Inflammatory macrophage treated with lipopolysaccharide for 1 hour (primary cell): ENCODE measurements at places on chromosomes 5 and 9.

DNA sequence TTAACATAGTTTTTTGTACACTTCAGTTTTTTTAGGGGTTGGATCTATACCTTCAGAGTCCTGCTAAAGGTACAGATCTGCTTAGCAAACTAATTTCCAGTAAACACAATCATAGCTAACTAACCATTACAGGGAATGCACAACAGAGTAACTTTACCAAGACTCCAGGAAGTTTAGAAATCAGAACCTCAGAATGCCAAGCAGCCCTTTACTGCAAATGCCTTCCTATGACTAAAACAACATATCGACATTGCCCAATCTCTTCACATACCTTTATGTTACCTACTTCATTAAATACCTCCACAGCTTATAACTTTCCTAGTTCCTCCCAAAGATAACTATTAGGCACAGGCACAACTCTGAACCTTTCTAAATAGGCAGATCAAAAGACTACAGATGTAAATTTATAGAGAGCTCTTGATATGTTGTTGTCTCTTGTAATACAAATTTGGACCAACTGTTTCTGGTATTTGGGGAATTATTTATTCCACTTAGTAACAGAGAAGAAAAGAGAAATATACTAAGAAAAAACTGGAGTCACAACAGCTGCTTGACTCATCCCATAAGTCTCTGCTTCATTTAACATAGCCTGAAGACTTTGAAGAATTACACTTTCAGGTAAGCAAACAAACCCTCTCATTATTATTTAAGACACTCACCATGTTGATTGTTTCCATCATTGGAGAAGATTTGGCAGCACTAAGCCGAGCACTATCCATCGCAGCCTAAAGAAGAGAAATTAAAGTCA lies 46.0 kb upstream of the OR2K2 start:
- DNase-seq, result no peak

DNA sequence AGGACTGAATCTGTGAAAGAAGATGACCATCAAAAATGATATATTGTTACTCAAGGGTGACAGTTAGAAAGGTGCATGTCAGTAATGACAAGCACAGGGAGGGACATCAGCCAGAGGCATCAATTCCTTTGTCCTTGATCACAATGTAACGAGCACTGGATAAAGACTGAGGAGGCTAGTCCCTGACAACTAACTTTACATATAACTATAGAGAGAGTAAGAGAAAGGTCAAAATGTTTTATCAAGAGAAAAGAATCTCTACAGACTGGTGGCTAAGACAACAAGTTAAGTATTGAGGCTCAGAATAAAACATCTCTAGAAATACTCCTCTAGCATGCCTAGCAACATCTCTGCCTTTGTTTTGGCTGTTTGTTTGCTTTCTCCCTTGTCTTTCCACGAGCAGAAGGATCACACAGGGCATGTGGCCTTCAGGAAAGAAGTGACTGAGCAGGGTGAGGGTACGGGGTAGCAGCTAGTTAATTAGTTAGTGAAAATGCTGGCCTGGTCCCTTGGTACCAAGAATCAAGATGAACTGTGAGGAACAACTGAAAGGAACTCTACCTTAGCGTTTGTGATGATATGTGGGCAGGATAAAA lies 724.1 kb upstream of the MEF2C start:
- no peak for DNase-seq

GRCh38 chr5:17249029-17249634 lies 31.7 kb downstream of the BASP1 start:
- DNase-seq, result peak; percentile 80

DNA sequence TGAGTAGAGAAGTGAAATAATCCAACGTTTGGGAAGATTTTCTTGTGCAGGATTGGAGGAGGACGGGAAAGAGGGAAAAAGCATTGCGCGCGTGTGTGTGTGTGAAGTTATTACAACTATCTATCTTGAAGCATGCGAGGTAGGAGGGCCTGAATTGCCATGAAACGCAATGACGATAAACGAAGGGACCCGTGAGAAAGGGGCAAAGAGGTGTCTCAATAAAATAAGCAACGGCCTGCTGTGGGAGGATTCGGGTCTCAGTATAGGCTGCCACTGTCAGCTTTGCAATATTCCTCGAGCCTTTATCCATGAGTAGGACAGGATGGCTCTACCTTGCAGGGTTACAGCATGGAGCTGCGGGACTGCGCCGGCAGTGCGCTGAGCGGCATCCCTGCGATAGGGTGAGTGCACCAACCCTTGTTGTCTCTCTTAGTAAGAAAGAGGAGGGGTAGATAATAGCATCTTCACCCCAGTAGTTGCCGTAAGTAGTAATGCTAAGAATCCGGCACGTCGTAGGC lies 631 bp upstream of the RCL1 start:
- no peak for DNase-seq

DNA sequence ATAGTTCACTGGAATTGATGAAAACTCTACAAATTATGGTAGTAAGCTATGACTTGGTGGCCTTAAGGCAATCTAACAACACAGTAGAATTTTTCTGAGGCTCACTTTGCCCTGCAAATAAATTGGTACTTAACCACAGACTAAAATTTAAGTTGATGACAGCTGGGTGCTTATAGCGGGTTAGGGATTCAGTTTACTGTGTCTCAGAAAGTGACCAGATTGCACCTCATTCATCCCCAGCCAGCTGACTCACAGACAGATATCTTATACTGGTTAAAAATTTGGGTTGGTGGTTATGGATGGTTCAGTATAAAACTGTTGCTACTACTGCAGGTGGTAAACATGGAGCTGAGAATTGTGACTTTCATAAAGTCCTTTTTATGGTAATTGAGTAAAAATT lies 2.8 kb downstream of the CKS2 start:
- DNase-seq, result no peak

GRCh38 chr9:136151214-136151804 lies 32.6 kb upstream of the TMEM250 start:
- no peak for DNase-seq

DNA sequence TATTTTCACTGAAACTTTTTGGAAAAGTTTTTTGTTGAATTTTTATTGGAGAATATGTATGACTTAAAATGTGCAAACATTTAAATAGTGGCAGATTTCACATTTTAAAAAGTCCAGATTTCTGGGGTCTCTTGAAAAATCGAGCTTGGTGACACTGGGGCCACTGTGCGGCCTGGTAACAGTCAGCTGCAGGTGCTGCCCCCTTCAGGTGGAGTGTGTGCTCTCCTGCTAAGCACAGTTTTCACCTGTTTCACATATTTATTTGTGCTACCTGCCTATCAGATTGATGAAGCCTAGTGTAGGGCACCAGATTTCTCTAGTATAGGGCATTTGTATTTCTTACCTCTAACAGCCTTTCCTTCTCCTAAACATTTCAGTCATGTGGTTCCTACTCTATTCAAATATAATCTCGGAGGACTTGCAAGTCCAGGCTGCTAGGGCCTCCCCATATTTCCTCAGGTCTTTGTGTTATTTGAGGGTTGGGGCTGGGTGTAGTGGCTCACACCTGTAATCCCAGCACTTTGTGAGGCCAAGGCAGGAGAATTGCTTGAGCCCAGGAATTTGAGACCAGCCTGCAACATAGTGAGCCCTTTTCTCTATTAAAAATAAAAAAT lies 95.8 kb upstream of the KLF9 start:
- no peak for DNase-seq

DNA sequence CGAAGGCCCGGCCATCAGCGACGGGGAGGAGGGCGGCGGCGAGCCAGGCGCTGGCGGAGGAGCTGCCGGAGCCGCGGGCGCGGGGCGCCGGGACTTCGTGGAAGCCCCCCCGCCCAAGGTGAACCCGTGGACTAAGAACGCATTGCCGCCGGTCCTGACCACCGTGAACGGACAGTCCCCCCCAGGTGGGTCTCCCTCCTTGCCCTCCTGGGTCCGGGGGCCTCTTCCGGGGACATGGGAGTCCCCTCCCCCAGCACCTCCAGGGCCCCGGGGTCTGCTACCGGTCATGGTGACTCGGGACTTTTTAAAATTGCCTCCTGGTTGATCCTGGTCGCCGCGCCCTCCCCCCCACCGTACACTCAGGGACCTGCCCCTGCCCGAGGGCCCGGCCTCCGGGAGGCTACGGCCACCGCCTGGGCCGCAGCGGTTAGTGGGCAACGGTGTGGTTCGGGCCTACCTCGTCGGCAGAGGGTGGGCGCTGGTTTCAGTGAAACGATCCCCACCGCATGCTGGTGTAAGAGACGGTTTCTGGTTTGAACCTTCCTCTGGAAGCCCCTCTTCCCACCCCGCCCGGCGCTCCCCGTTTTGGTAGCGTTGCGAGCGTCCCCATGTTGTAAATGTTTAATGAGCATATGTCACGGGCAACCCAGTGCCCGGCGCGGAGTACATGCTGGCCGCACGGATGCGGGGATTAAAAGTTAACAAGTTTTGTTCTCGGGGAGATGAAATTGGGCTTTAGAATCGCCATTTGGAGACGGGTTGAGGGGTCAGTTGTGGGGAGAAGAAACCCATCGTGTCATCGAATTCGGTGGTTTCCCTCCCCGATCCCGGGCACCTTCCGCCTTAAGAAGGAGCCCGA lies 1.1 kb downstream of the LARP1 start:
- DNase-seq, result no peak

GRCh38 chr9:138060881-138061280 lies 183.3 kb downstream of the CACNA1B start:
- DNase-seq, result no peak

DNA sequence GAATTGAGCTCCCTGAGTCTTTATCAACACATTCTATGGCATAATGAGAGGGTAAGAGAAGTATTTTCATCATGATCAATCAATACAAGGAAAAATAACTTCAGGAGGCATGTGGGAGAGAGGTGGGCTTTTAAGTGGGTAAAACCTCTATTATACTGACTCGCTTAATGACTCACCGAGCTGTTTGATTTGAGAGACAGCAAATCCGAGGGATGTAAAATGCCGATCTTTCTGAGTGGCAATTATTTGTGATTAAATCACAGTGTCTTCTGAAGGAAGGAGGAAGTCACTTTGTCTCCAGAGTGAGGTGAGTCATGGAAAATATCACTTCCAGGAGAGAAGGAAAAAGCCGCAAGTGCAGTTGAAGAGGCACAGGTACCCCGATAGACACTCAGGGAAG lies 320.4 kb downstream of the DRD1 start:
- no peak for DNase-seq

- DNase-seq, result no peak
These were observed 508.8 kb upstream of the CTNND2 start for GRCh38 chr5:12413075-12413474.

- peak; percentile 18 for DNase-seq
These were observed 1.3 kb downstream of the SDHA start for GRCh38 chr5:219460-219863.

DNA sequence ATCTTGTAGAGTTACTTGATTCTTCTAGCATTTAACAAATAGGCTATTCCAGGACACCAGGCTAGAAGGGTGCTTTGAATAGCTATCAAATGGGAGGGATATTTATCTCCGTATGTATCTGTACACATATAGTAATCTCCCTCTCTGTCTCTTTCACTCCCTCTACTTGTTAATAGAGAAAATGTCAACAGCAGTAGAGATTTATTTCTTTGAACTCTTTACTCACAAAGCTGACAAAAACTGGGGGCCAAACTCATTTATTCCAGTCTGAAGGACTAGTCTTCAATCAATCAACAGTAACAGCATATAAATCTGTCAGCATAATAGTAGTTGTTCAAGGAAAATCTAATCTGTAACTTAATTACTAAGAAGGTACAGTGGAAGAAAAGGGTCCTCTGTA lies 78.2 kb upstream of the FER start:
- DNase-seq, result no peak

DNA sequence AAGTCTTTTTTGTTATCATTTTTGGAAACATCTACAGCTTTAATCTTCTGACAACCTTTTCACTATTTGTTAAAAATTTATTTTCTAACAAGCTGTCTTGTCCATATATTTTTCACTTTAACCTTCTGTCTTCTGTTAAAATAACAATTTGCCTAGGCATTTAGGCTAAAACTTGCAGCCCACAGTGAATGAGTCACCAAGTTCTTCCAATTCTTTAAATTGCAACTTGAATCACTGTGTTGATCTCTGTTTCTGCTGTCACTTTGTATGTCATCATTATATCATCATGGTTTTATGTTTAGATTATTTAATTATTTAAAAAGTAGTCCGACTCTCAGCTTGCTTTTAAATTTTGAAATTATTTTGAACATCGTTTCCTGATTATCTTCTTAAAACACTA lies 473.8 kb upstream of the PTPRD start:
- no peak for DNase-seq

GRCh38 chr9:17653947-17654465 lies 75.1 kb downstream of the SH3GL2 start:
- no peak for DNase-seq

- no peak for DNase-seq
These were observed 275.2 kb upstream of the PCSK5 start for GRCh38 chr9:75615284-75615683.

DNA sequence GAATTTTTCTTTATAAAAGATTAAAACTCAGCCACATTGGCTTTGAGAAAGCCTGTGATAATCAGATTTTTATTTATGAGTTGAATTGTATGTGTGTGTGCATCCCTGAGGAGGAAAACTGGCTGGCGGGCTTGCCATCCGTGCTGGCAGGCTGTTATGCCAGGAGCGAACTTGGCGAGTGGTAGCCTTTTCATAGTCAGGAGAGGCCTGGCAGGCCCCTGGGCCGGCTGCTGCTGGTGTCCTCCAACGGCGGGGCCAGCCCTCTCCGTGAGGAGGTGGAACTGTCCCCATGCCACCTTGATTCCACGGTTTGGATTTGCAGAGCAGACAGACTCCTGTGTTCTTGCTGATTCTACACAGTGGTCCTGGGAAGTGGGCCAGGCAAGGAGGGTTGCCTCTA lies 43.3 kb downstream of the ZNF618 start:
- no peak for DNase-seq

- DNase-seq, result no peak
These were observed 24.0 kb upstream of the PTPN3 start for GRCh38 chr9:109522106-109522505.

DNA sequence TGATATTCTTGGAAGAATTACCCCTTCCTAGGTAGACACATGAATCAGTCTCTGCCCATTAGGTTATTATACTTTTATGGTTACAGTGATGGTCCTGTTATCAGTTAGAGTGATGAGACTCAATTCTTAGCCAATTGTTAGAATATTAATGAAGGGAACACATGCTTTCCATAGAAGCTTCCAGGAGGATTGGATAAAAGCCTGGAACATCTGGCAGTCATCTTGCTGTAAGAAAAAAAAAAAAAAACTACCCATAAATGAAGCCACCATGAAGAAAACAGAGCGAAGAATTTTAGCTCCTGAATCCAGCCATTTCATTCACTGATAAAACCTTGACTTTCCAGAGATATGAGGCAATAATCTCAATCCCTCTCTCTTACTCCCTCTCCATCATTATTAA lies 262.5 kb upstream of the GRIN3A start:
- no peak for DNase-seq

GRCh38 chr5:65191554-65192135 lies 290.1 kb downstream of the ADAMTS6 start:
- no peak for DNase-seq

DNA sequence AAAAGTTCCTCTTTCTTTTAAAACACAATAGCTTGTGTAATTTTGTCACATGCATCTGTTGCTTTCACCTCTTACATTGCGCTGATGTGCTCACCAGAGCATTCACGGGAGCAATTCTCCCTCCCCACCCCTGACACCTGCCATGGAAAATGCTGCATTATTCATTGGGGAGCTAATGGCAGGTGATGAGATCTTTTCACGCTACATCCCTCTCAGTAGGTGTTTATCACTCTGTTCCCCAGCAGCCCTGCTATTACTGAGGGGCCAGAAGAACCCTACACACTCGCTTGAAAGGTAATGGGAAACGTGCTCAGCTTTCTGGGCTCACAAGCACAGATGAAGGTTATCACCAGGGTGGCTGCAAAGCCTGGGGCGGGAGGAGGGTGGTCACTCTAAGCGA lies 398.0 kb downstream of the PSAT1 start:
- no peak for DNase-seq

- no peak for DNase-seq
These were observed 1.7 kb upstream of the GBGT1 start for GRCh38 chr9:133165452-133165730.
